ENCODE measurements at places on chromosomes 4 and X. TPM values are rescaled to one million over a fixed set of nuclear protein-coding genes. Genes with fewer than 3 reads are reported as not detected.

GAGE13 gene
- not detected for total RNA-seq

PCYT1B gene
- total RNA-seq, result 0.08 TPM

CXCL8 gene
- total RNA-seq, result 2.1 TPM

CFAP47 gene
- total RNA-seq, result not detected

ARHGAP6 gene
- total RNA-seq, result 16.8 TPM

ENPP6 gene
- total RNA-seq, result not detected

HSD17B13 gene
- not detected for total RNA-seq

PROM1 gene
- not detected for total RNA-seq

SLIT2 gene
- total RNA-seq, result 3.1 TPM

NHSL2 gene
- 0.19 TPM for total RNA-seq

CXCL11 gene
- total RNA-seq, result not detected

GPC4 gene
- total RNA-seq, result 1.2 TPM

P2RY8 gene
- total RNA-seq, result not detected

UBE2A gene
- total RNA-seq, result 38.0 TPM

All from myocyte (in vitro differentiated cells).